Stimulated activated naive CD4-positive, alpha-beta T cell (primary cell): ENCODE measurements at places on chromosomes 5 and 9.

DNA sequence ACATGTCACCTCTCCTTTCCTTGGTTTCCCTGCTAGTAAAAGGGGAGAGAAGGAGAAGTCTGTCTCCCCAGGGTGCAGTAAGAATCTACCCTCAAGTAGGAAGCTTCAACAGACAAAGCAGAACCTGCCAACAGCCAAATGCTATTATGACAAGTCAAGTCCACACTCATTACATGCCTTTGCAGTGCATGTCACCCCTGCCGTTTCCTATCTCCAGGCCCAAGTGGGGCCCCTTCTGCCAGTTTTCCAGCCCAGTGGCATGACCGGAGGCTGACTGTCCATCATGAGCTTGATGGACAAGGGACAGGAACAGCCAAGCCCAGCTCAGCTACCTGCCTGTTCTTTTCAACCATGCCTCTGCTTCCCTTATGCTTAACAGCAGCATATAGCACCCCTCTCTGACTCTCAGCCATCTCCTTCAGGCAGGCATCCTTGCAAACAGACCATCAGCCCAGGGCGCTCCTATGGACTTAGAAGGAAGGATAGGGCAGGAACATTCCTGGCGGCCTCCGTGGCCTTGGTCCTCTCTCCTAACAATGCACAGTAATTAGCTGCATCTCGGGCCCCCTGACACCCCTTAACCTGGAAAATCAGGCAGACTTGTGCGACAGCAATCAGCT is 107.2 kb upstream of the RAD23B start:
- DNase-seq, result no peak

- no peak for DNase-seq
These were observed 7.1 kb downstream of the UBAP1 start for GRCh38 chr9:34185778-34186551.

DNA sequence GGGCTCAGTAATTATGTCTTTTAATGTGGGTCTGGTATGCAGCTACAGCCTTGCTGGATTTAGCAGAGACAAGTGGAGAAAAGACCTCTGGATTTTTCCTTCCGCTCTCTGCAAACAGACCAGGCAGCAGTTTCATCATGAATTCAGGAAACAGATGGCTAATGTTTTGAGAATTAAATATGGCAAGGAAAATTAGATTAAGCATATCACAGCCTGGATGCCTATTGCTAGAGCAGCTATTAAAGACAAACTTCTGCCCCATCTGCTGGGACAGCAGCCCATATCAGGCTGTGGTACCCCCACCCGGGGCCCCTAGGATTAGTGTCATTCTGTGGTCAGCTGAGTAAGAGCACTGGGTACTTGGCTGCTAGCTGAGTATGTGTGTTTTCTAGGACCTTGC is 6.2 kb downstream of the SKP2 start:
- no peak for DNase-seq

GRCh38 chr9:29966247-29966646 is 2393.0 kb upstream of the C9orf72 start:
- no peak for DNase-seq

DNA sequence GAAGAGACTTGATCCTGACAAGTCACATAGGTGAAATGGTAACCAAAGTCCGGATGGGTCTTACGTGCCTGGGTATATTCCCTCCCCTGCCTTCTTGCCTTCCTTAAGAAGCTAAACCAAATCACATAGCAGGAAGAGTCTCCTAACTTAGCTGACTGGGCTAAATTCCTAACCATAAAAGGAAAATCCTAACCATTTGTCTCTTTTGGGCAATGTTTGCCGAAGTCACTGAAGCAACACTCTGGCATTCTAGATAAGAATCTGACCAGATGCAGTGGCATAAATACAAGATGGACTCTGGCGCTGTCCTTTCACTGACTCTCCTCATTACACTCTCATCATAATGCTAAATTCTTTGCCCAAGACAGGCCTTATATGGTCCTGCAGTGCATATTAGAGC is 625.5 kb upstream of the RORB start:
- DNase-seq, result no peak

- no peak for DNase-seq
These were observed 182.5 kb downstream of the NTRK2 start for GRCh38 chr9:84851935-84852585.

DNA sequence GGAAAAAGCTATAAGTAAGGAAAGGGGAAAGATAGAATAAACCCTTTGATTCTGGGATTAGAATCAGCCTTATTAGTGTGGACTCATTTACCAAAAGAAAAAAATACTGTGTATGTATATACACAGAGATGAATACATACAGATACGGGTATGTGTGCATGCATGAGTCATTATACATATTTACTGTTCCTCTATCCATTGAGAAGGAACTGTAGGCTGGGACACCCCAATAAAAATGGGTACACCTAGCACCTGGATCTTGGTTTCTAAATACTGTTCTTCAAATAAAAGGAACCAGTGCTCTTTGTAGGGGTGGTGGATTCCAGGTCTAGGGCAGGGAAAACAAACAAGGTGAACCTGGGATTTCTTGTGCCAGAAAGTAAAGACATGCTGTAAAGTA is 48.3 kb downstream of the WHRN start:
- DNase-seq, result no peak

DNA sequence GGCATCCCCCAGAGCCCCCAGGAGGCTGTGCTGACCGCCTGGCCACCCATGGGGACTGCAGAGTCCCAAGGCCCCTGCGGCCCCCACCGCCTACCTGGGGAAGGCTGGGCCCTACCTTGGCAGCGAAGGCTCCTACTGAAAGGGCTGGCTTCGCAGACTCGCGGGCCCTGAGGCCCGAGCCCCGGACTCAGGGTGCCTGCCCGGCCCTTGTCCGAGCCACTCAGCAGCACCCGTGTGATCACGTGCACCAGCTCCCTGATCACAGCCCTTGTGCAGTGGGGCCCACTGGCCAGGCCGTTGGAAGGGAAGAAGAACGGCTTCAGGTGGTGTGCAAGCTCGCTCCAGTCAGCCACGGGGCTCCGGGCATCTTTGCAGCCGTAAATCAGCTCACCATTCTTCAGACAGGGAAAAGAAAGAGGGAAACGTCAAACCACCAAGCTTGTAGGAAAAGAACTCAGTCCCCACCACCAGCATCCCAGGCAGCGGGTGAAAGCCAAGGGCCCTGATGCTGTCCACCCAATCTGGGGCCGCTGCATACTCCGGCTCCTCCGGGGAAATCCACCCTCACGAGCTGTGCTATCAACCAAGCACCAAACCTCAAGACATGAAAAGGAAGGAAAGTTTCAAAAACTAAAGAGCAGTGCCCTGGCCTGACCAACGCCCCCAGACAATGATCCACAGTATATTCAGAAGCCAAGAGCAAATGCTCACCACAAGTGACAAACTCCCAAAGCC is 31.9 kb downstream of the IPPK start:
- no peak for DNase-seq

DNA sequence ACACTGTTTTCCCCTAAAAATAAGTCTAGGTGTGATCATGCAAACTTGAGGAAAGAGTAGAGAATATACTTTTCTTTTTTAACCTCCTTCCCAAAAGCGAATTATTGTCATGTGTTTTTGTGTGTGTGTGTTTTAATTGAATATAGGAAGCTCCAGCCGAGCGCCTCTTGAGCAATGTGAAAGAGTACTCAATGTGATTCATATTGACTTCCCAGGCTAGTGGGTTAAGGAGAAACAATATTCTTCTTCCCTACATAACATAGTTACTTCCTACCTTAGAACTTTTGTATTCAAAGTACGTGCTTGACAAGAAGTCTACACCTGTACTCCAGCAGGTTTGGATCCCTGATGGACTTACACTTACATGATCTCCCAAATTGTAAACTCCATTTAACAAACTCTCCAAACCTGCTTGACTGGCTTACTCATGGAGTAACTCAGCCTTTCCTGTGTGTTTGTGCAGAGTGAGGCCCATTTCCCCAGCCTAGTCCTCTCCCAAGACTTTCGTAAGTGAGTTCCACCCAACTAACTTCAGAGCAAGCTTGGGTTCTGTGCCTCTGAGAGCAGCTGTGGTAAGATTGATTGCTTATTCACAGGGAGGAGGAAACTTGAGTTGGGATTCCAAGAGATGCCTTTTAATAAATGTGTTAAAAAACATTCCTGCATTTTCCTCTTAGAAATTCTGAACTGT is 9.3 kb downstream of the SLC28A3 start:
- no peak for DNase-seq
